ENCODE measurements at places on chromosomes 1 and 21.

- DNase-seq, result no peak
Observed at GRCh38 chr1:223815020-223815853, 30.5 kb downstream of the TP53BP2 start.

- no peak for DNase-seq
Observed at GRCh38 chr1:185916861-185917260, 182.7 kb downstream of the HMCN1 start.

- DNase-seq, result no peak
Observed at GRCh38 chr1:83583351-83584014, 415.4 kb downstream of the TTLL7 start.

- no peak for DNase-seq
Observed at GRCh38 chr1:233368789-233369130, 41.2 kb downstream of the MAP3K21 start.

DNA sequence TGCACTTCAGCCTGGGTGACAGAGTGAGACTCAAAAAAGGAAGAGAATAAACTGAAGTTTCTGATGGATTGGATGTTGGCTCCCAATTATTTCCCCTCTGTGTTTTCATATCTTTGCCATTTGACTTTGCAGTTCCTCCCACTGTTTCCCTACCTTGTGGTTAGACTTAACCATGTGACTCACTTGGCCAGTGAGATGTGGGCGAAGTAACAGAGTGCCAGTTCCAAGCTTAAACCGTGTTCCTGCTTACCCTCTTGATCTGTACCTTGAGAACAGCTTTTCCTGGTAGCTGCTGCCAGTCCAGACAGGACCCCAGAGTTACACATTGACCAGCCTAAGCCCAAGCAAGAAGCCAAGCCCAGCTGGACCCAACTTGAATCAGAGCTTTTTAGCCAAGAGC, 323.4 kb downstream of the LTN1 start:
- DNase-seq, result no peak

DNA sequence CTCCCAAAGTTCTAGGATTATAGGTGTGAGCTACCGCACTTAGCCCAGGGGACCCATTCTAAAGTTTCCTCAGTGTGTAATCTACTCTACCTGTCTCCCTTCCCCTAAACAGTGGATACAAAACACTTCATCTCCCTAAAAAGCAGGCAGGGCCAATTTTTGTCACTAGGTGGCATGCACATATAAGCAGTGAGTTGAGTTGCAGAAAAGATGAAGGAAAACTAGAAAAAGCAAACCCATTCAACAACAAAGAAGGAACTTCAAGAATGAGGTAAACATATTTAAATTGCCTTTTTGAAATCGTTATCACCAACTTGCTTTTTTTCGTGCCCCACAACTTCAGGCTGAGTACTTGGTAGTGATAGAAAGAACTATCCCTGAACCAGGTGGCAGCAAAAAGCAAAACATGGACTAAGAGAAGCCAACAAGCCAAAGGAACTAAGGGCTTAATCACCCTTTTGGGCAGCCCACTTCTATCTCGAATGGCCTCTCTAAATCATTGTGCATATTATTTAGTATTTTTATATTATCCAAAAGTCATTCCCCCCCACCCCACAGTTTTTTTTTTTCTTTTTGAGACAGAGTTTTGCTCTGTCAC, 19.7 kb upstream of the ALDH9A1 start:
- DNase-seq, result no peak

- no peak for DNase-seq
Observed at GRCh38 chr1:22884806-22885530, 87.7 kb downstream of the LACTBL1 start.

DNA sequence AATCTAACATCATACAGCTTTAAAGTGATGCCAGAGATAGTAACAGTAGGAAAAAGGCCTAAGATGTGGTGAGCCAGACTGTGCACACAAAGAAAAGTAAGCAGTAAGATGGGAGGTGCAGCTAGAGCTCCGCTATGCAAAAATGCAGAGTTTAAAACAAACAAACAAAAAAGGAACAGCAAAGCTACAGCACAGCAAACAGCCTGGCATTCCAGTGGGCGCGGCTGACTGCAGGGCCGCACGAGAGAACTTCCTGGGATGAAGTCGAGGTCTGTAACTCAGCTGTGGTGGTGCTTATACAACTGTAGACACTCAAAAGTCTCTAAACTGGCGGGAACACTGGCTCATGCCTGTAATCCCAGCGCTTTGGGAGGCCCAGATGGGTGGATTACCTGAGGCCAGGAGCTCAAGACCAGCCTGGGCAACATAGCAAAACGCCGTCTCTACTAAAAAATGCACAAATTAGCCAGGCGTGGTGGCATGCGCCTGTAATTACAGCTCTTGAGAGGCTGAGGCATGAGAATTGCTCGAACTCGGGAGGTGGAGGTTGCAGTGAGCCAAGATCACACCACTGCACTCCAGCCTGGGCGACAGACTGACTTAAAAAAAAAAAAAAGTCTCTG, 30.1 kb downstream of the PRDM15 start:
- no peak for DNase-seq

GRCh38 chr1:224407571-224408293, 26.9 kb downstream of the WDR26 start:
- DNase-seq, result no peak

GRCh38 chr1:47630346-47630745, 192.5 kb downstream of the FOXD2 start:
- DNase-seq, result no peak

DNA sequence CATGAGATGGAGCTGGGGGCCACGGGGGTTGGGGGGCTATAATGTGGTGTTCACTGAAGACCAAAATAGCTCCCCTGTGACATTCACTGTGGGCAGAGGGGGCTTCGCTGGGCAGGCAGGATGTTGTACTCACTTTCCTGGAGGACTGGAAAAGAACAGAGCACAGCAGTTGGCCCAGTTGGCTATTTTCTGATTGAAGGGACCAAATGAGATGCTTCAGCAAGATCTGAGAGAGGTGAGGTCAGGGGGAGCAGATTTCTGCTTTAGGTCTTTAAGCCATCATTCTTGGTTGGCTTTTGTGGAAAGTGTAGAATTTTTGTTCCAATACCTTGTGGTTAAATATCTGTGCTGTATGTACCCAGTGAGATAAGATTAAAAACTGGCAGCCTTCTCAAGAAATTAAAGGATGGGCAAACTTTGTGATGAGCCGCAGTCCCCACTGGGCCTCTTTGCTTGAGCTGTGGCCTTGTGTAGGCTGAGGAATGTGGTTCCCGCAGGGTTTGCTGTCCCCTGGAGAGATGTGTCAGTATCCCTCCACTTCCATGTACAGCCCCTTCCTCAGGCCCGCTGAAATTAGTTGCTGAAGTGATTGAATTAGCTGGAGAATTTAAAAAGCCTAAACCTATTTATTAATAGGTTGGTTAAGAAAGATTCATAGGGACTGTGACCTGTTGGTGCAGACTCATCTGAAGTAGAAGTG, 80.7 kb downstream of the ATP5PO start:
- DNase-seq, result no peak

DNA sequence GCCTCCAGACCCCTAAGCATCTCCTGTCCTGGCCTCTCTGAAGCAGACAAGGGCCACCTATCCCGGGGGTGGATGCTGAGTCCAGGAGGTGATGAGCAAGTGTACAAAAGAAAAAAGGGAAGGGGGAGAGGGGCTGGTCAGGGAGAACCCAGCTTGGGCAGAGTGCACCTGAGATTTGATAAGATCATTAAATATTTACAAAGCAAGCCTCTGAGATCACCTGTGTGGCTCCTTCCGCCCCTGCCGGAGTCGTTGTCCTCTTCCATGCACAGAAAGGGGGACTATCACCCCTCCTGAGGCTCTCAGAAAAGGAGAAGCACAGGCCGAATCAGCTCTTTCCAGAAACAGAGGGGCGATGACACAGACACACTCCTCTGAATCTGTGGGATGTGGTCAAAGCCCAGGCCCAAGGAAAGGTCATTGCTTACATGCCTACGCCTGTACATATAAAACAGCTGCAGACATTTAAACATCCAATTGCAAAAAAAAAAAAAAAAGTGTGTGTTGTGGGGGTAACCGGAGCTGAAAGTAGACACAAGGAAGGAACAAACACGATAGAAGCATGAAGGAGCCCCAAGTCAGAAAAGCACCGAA, 30.9 kb downstream of the PRSS38 start:
- DNase-seq, result no peak

DNA sequence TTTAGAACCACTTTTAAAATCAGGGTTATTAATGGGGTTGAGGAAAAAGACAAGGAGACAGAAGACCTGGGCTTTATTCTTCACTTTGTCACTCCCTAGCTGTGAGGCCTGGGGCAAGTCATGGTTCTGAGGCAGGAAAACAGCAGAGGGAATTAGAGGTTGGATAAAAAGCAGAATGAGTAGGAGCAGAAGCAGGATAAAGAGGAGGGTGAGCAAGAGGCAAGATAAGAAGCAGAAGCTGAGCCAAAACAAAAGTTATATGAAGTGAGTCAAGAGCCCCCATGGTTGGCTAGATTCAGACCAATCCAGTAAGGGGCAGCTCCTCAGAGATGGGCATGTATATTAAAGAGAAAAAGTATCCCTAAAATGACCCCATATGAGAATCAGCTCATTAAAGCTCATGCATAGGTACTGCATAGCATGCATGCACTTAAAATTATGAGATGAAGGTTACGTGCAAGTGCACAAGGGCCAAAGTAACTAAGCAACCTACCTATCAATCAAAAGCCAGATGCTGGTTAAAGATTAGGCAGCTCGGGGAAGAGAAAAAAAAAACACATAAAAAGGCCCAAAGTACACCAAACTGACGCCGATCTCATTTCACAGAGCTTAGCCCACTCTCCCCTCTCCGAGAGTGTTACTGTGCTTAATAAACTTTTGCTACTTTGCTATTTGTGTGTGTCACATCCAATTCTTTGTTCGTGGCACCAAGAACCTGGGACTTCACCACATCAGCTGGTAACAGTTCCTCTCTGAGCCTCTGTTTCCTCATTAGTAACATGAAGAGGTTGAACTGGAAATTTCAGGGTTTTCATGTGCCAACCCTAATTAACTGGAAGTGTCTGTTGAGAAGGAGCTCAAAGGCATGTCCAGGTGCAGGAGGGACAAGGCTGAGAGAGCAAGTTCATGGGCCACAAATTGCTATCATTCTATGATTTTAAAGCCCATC, 2.2 kb downstream of the AVPR1B start:
- no peak for DNase-seq

GRCh38 chr1:224789311-224789710, 140.2 kb upstream of the DNAH14 start:
- no peak for DNase-seq

DNA sequence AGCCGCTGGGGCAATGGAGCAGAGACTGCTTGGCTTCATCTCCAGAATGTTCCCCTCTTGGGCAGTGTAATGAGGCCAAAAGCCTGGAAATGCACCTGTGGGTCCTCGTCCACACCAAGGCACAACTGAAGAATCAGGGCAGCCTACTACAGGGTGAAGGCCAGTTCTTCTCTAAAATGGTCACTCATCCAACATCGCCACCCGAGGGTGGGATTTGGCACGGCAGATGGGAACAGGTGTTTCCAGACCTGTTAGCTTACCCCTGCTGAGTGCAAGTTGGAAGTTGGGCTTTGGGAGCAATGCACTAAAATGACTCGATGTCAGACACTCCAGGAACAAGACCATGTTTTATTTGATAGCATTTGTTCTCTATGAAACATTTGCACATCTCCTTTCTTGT, 543.7 kb downstream of the NPHP4 start:
- no peak for DNase-seq

GRCh38 chr1:221687836-221688487, 53.9 kb downstream of the DUSP10 start:
- DNase-seq, result no peak

DNA sequence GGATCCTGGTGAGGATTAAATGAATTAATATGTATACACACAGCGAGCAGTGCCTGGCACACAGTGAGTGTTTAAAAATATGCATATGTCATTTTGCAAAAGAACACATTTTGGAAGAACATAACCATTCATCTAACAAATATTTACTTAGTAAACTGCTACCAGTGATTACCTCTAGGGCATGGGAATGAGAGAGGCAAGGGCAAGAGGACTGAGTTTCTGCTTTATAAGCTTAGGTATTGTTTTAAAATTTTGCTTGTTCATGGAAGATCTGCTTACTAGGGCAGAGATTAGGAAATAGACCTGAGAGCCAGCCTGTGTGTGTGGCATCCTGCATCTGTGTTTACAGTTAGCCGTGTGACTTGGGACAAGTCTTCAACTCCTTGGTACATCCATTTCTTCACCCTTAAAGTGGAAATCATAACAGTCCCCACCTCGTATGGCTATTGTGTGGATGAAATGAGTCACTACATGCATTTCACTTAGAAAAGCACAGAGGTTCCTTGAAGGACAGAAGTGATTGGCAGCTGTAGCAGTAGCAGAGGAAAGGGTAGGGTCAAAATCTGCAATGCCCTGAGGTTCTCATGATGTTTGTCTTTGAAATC, 198.5 kb upstream of the FMN2 start:
- no peak for DNase-seq

DNA sequence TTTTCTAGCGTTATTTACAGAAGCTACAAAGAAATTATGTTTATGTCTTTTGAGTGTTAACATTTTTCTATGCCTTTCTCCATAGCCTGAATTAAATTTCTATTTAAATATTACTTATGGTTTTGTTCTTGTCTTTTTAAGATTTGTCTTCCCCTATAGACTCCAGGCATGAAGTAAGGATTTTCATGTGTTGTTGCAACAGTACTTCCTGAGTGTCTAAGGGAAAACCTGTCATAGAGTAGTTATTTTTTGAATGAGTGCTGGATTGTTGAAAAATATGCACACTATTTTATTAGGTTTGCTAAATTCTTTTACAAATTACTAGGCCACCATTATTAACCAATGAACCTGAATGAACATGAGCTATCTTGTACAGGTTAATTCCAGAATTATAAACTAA, 27.1 kb downstream of the SAMSN1 start:
- DNase-seq, result no peak

GRCh38 chr1:245748240-245748639, 593.5 kb downstream of the KIF26B start:
- DNase-seq, result no peak

DNA sequence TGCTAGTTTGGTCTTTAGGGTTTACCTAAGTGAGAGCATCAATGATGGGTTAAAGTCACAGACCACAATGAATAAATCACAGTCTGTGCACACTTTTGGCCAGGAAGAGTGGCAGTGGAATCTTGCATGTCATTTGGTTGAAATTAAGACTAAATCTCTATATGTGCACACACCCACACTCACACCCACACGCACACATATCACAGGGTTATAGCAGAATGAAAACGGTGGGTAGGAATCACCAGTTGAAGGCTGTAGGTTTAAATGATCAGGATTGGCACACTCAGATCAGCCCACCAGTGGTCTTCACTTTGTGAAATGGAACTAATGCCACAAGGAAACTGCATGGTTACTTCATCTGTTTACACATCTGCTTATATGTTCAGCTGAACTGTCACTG, 97.6 kb upstream of the ADAR start:
- no peak for DNase-seq

Measured in chondrocyte (in vitro differentiated cells).